ENCODE measurements at places on chromosomes 2 and 18. TPM values are rescaled to one million over a fixed set of nuclear protein-coding genes. Genes with fewer than 3 reads are reported as not detected.

Gene AQP12A
- total RNA-seq, result not detected

Gene DCC
- total RNA-seq, result not detected

Gene IMPACT
- 28.9 TPM for total RNA-seq

Gene RRM2
- total RNA-seq, result 2.1 TPM

GRCh38 chr2:55489467-55490062 is 30.0 kb upstream of the CFAP36 start:
- DNase-seq, result no peak

GRCh38 chr2:224722770-224723169 is 6.6 kb upstream of the CCDC195 start:
- DNase-seq, result no peak

- no peak for DNase-seq
Observed at GRCh38 chr18:24023185-24023814, 8.7 kb downstream of the TTC39C start.

DNA sequence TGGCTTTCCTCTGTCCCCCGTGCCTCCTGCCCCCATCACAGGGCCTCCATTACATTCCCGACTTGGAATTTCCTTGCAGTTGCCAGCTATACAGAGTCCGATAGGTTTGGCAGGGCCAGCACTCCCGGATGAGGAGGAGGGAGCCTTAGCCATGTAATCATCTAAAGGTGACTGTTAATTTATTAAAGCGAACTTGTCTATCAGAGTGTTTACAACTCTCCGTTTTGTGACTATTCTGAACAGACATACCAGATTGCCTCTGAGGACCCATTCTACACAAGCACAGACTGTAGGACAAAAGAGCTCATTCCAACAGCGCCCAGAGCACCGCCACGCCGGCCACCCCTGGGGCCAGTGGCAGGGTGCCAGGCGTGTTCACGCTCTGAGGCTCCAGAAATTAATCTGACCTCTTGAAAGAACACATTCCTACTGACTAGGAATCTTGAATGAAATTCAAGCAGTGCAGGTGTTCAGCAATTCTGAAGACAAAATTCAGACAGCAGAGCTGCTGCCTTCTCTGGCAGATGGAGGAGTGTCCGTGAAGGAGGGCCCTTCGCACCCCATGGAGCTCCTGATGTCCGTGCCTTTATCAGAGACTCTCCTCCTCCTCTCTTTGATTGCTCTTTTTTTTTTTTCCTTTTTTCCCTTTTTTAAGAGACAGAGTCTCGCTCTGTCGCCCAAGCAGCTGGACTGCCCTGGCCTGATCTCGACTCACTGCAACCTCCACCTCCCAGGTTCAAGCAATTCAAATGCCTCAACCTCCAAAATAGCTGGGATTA is 58.1 kb upstream of the RALBP1 start:
- peak; percentile 34 for DNase-seq

DNA sequence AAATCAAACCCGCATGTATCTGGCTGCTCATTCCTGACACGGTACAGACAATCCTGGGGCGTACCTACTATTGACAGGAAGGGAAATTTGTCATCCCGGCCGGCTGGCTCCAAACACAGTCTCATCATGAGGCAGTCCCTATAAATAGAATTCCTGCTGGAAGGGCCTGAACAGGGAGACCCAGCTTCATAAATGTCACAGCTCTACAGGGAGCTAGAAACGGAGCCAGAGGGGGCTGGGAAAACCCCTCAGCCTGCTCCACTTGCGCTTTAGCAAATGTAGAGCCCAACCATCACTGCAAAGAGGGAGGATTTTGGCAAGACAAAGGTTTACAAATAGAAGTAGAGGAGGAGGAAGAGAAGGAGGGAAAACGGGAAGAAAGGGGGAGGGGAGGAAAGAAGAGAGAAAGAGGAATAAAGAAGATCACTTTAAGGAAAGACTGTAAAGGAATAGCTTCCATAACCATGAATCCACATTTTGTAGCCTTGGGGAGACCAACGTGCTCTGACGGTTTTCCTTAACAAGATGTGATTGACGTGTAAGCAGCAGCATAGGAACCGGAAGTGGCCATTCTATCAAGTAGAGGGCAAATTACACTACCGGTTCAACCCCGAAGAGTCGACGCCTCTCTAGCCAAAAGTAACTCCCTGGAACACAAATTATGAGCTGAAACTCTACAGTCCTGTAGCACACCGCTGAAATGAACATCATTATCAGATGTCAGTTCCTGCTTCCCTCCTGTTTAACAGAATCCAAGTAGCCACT is 56.8 kb upstream of the TTN start:
- DNase-seq, result peak; percentile 85

- DNase-seq, result no peak
Observed at GRCh38 chr2:208062961-208063360, 37.6 kb upstream of the PLEKHM3 start.

DNA sequence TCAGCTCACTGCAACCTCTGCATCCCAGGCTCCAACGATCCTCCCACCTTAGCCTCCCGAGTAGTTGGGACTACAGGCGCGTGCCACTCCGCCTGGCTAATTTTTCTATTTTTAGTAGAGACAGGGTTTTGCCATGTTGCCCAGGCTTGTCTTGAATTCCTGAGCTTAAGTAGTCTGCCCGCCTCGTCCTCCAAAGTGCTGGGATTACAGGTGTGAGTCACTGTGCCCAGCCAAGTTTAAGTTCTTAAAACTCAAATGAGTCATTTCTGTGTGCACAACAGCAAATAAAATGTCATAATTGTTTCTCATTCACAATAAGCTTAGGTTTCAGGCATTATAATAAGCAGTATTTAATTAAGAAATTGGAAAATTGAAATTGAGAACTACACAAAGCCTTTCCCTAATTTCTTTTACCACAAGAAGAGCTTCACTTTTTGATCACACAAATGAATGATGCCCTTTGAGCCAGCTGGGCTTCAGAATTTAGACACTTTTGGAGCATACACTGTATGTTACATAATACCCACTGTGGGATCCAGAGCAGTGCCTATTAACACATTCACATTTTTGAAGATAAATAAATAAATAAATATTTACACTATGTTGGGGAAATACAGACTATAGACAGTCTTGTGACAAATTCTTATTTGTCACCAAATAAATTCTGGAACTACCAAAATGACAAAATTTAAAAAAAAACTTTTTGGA is 8.6 kb upstream of the ME2 start:
- DNase-seq, result no peak

GRCh38 chr2:136441979-136442714 is 323.2 kb upstream of the THSD7B start:
- DNase-seq, result no peak

- DNase-seq, result no peak
Observed at GRCh38 chr2:170206805-170207407, 29.0 kb downstream of the MYO3B start.

DNA sequence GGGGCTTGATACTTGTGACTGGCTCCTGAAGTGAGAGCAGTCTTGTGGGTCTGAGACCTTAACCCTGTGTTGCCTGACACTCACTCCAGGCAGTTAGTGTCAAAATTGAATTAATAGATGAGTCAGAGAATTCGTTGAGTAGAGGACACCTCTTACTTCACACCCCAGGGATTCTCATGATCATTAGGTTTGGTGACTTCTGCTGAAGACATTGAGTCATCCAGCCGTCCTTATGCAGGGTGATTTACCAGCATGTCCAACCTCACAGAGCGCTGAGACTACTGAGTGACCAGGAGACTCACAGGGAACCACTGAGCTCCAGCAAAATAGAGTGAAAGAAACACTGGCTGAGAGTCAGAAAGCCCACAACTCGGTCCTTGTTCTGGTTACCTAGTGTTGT is 36.0 kb upstream of the EVA1A start:
- no peak for DNase-seq

GRCh38 chr2:10934308-10934978 is 22.7 kb downstream of the KCNF1 start:
- DNase-seq, result no peak

- DNase-seq, result no peak
Observed at GRCh38 chr2:231001921-231002320, 6.0 kb downstream of the SPATA3 start.

GRCh38 chr2:69659941-69660483 is 16.5 kb upstream of the AAK1 start:
- no peak for DNase-seq

- no peak for DNase-seq
Observed at GRCh38 chr18:11307716-11308115, 158.3 kb upstream of the PIEZO2 start.

Data from heart left ventricle (tissue), 16 donors.